ENCODE measurements at places on chromosomes 7 and 10.

DNA sequence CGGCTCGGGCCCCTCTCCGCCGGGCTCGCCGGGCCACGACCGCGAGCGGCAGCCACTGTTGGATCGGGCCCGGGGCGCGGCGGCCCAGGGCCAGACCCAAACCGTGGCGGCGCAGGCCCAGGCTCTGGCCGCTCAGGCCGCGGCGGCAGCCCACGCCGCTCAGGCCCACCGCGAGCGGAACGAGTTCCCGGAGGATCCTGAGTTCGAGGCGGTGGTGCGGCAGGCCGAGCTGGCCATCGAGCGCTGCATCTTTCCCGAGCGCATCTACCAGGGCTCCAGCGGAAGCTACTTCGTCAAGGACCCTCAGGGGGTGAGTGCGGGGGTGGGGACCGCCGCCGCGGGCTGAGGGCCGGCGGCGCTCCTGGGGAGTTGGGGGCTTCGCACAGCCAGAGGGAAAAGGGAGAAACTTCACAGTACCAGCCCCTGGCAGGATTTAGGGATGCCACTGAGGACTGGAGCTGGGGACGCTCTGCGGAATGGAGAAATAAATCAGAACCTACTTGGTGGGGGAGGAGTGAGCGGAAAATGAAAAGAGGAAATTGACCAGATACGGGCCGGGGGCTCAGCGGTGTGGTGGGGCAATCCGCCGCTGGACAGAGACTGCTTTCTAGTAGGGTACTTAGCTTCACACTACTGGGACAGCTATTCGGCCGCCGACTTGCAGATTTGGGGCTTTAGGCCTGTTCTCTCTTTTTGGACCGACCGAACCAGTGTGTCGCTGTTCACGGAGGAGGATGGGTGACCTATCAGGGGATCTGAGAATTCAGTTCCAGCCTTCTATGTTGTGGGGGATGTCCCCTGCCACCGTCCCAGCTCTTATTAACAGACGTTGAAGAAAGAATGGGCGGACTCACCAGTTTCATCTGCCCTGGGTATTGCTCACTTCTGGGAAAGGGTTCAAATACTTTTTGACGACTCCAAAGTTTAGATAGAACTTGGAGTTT, 669 bp downstream of the PI4K2A start:
- DNase-seq = no peak

DNA sequence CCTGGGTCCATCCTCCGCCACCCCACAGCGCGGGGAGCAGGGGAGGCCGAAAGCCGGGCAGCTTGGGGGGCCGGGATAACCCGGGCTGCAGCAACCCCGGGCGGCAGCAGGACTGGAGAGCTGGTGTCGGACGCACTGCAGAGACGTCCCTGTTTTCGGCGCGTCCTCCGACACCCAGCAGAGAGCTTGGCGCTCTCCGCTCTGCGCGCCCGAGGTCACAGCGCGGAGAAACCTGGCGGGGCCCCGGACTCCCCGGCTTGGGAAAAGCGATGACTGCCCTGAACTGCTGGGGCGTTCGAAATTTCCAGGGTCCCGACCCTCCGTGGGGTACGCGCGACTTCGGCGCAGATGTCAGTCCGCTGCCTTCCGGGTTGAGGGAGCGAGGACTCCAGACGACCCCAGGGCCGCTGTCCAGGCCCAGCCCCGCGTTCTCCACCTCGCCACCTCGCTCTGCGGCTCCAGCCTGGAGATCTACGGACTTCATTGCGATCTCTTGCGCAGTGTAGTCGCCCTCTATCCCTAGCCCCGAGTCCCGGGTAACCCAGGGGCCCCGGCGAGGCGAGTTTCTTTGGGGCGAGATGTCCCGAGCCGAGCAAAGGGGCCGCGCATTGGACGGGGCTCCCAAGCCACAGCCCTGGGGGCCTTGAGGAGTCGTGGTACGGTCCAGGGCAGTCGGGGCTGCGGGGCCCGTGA, 617 bp upstream of the FOXI2 start:
- no peak for DNase-seq

DNA sequence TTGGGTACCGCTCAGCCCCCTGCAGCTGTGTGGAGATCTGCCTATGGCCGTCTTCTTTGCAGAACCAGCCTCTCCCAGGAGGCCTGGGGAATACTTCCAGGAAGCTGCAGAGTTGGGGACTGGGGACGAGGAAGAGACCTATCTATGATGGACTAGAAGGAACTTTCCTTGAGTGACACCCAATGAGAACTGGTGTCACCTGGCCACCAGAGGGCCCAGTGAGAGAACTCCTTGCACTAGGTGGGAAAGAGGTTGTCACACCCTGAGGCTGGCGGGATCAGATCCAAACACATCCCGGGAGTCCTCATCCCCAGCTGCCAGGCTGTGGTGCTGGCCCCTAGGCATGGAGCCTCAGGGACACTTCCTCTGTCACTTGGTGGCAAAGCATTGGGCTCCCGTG, 4.9 kb upstream of the GRID2IP start:
- no peak for DNase-seq

- no peak for DNase-seq
These were observed 101.0 kb downstream of the CABCOCO1 start for GRCh38 chr10:61763778-61764177.

DNA sequence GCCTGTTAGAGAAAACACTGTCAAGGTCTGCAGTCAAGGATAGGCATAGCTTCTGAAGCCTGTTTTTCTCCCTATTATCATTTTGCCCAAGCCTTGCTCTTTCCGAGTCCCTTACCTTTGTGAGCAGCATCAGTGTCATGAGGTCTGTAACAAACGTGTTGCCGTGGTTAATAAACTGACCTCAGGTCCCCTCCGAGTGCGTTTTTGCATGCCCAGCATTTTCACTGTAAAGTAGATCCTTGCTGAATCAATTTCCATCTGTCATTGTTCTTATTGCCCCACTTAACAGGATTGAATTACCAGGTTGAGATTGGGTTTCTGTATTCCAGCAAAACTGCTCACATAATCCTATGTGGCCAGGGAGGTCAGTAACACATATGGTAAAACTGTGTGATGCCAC, 110.3 kb downstream of the ZNF248 start:
- no peak for DNase-seq

GRCh38 chr7:98322331-98323270, 41.1 kb downstream of the BRI3 start:
- DNase-seq = no peak

DNA sequence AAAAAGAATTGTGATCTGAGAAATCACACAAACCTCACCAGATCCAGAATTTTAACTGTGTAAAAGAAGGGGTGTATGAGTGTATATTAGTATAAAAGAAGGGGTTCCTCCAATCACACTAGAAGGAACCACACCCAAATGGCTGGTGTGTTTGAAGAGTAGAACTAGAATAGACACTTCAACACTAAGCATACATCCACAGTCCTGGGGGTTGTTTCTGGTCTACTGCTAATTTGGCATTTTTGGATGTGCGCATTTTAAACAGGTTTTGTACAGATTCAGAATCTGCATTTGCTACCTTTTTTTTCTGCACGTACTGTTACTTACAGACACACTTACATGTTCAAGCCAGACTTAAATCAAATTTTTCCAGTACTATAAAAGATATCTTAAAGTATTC, 64.6 kb downstream of the PDE1C start:
- DNase-seq = no peak

DNA sequence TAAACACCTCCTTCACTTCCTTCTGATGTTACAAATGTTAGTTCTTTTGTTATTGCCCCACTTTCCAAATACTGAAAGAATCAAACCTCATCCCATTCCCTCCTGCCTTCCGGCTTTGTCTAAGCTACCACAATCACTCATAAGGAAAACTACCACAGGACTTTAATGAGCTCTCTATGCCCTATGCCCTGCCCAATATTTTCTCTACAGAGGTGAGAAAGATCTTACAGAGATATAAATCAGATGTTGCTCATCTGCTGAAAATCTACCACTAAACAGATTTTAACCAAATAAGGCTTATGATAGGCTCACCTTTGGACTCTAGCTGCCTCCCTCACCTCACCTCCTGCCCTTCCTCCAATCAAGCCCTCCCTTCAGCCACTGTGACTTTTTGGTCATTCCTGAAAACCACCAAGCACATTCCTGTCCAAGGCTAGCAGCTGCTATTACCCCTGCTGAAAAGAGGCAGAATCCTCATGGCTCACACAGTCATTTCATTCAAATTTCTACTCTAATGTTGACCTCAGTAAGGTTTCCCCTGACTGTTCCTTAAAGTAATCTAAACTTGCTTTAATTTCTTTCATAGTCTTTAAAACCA, 7.7 kb downstream of the ZNF33B start:
- DNase-seq = no peak

DNA sequence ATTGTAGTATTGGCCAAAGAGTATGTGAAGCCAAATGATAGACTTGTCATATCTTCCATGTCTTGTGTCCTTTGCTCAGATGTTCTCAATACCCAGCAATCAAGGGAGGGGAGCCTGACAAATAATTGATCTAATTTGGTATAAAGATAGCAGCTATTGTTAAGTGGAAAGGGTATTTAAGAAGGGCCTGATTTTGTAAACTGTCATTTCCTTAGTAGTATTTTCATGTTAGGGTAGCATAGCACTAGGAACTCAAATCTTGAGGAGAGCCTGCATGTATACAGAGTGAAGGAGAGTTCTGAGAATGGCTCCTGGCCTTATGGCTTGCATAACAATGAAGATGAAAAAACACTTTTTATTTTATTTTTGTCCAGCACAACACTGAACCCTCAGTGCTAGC, 53.1 kb downstream of the GNAI1 start:
- no peak for DNase-seq

DNA sequence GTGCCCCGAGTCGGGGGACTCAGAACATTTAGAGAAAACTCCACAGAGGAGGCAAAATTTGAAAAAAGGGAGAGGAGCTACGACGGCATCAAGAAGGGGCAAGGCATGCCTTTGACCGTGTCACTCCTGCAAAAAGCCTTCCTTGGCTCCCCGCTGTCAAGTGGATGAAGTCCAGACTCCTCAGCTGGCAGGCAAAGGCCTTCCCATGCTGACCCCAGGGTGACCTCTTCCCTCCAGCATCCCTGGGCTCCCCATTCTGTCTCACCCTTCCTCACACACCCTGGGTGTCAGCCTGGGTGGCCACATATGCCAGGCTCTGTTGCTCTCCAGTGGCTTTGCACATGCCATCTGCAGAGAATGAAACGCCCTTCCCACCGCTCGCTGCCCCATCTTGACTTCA, 88.4 kb upstream of the ZMIZ1 start:
- DNase-seq = no peak

DNA sequence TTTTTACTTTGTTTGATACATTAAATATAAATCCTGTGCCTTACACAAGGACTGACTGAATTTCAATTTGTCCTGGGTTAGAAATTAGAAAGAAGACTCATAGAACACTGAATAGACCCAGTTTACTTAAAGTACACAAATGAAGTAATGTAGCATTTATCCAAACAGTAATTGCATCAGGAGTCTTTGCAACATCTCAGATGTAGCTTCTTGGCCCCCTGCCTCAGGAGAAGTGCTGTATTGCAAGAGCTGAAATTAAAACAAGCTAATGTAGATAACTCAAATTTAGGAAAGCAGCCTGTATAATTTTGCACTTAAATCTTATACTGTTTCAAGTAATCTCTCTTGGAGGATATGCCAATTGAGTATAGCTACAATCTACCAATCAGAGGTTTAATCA, 54.3 kb upstream of the KCND2 start:
- DNase-seq = no peak

GRCh38 chr10:109963439-109963838, 40.1 kb upstream of the XPNPEP1 start:
- no peak for DNase-seq

GRCh38 chr7:25790963-25791362, 361.0 kb upstream of the NFE2L3 start:
- no peak for DNase-seq

- no peak for DNase-seq
These were observed 121.7 kb downstream of the MACC1 start for GRCh38 chr7:20095436-20095835.

- no peak for DNase-seq
These were observed 65.8 kb upstream of the PRKAR2B start for GRCh38 chr7:106978425-106979420.

GRCh38 chr10:7707102-7707501, 4.0 kb downstream of the ITIH2 start:
- DNase-seq = no peak

GRCh38 chr10:88456730-88457129, 126.4 kb downstream of the RNLS start:
- no peak for DNase-seq

GRCh38 chr10:77114181-77114821, 523.3 kb downstream of the KCNMA1 start:
- no peak for DNase-seq

- DNase-seq = no peak
These were observed 42.2 kb downstream of the GBF1 start for GRCh38 chr10:102287538-102287937.

- DNase-seq = no peak
These were observed 19.4 kb downstream of the SHTN1 start for GRCh38 chr10:116985611-116986010.

- DNase-seq = no peak
These were observed 37.3 kb upstream of the DLG5 start for GRCh38 chr10:77963901-77964300.

GRCh38 chr10:114406455-114406854, 2.2 kb upstream of the AFAP1L2 start:
- no peak for DNase-seq

- DNase-seq = no peak
These were observed 80.1 kb upstream of the AUTS2 start for GRCh38 chr7:69517985-69518704.

DNA sequence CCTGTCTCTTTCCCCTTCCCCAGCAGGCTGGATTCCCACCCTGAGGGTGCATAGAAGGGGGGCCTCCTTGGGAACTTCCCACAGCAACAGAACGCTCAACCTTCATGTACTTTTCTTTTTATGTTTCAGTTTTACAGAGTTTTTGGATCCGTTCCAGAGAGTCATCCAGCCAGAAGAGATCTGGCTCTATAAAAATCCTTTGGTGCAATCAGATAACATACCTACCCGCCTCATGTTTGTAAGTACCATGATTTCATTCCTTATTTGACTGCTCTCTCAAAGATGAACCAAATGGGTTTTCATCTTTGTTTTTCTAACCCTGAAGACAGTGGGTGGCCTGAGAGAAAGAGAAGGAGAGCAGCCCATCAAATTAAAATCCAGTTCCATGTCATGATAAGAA, 46.7 kb downstream of the PLPP4 start:
- DNase-seq = no peak

GRCh38 chr10:124240839-124241291, 147.5 kb upstream of the CHST15 start:
- DNase-seq = no peak

DNA sequence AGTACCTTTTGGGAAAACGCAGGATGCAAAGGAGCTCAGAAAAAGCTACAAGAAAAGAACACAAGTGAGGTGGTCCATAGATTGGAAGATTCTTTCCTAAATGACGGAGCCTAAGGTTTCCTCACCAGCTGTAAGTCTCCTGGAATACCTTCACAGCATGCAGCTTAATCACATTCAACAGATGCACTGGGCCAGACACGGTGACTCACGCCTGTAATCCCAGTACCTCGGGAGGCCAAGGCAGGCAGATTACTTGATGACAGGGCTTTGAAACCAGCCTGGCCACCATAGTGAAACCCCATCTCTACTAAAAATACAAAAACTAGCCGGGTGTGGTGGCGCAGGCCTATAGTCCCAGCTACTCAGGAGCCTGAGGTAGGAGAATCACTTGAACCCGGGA, 228.7 kb downstream of the FRMD4A start:
- DNase-seq = no peak
